ENCODE measurements at places on chromosomes 12 and 14.

DNA sequence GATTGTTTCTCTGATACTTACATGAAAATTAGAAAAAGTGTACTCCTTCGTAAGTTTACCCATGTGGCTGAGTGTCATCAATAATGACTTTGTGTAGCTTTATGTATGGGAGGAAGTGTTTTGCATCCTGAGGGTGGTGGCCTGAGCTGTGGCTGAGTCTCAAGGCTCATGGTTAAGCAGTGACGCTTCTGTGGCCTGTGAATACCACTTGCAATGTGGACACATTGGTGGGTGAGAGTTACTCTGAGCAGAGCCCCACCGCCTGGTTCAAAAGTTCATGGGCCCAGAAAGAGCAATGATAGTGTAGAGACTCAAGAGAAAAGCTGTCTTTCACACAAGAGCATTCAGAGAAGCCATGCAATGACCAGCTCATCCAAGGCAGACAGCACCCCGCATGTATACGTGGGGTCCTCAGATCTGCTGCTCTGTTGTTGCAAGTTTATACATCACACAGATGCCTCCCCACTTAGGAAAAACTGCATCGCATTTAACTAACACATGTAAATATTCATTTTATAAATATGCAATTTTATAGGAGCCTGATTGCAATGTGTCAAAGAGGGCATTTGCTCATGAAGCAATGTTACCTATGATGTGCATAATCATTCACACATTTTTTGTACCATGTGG lies 55.1 kb upstream of the FRMD6 start:
- no peak for DNase-seq

- no peak for DNase-seq
Measured at GRCh38 chr12:91948504-91948903, 197.1 kb downstream of the BTG1 start.

DNA sequence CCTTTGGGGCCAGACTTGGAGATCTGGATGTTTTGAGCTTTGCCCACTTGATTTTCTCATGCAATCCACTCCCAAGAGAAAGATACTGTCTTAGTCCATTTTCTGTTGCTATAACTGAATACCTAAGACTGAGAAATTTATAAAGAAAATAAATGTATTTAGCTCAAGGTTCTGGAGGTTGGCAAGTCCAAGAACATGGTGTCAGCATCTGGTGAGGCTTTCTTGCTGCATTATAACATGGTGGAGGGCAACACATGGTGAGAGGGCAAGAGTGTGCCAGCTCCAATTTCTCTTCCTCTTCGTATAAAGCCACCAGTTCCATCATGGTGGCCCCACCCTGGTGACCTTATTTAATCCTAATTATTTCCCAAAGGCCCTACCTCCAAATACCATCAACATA lies 39.6 kb upstream of the NFKBIA start:
- DNase-seq: no peak

GRCh38 chr12:132454933-132455418 lies 35.0 kb upstream of the FBRSL1 start:
- no peak for DNase-seq

- DNase-seq: peak; percentile 89
Measured at GRCh38 chr14:58571769-58572472, 65.8 kb upstream of the DACT1 start.

DNA sequence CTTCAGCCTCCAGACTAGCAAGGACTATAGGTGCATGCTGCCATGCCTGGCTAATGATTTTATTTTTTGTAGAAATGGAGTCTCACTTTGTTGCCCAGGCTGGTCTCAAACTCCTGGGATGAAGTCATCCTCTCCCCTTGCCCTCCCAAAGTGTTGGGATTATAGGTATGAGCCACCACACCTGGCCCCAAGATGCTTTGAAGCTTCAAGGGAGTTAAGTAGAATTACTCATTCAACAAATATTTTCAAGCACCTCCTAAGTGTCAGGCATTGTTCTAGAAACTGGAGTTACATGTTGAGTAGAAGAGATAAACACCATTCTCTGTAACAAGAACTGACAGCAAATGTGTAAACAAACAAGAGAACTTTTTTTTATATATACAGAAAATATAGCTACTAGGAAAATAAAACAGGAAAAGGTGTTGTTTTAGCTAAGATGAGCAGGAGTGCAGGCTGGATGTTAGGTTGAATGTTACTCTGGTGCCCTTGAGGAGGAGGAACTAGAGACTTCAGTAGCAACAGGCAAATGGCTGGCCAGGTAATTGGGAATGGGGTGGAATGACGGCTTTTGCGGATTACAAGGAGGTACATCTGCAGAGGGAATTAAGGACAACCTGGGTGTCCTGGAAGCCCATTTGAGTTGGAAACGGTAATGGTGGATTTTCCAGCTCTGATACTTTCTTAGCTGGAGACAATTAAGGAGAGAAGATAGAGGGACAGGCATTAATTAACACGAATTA lies 32.0 kb upstream of the CFAP54 start:
- no peak for DNase-seq

GRCh38 chr14:25090716-25091454 lies 40.9 kb upstream of the STXBP6 start:
- DNase-seq: peak; percentile 66

GRCh38 chr12:3003357-3003992 lies 44.3 kb downstream of the TEAD4 start:
- no peak for DNase-seq

- peak; percentile 37 for DNase-seq
Measured at GRCh38 chr12:6605421-6606330, 1.5 kb downstream of the CHD4 start.

- no peak for DNase-seq
Measured at GRCh38 chr14:97704316-97704885, 907.2 kb downstream of the VRK1 start.

DNA sequence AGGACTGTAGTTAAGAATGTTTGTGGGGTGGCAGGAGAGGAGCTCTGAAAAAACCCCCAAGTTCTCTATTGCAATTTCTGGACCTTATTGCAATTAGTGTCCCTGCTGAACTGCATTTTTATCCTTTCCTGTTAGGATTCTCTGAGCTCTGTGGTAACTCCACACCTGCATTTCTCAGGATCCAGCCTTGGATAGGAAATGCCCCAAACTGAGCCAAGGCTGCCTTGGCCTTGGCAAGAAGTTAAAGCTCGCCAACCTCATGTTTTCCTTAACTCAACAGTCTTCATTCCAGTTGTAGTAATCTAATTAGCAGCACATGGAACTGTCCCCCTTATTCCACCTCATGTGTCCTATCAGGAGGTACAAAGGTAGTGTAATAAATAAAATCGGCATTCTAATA lies 66.5 kb downstream of the C12orf75 start:
- DNase-seq: no peak

- DNase-seq: peak; percentile 80
Measured at GRCh38 chr12:66409195-66409871, 107.0 kb downstream of the HELB start.

- peak; percentile 33 for DNase-seq
Measured at GRCh38 chr12:53071591-53072551, 7.3 kb downstream of the SPRYD3 start.

DNA sequence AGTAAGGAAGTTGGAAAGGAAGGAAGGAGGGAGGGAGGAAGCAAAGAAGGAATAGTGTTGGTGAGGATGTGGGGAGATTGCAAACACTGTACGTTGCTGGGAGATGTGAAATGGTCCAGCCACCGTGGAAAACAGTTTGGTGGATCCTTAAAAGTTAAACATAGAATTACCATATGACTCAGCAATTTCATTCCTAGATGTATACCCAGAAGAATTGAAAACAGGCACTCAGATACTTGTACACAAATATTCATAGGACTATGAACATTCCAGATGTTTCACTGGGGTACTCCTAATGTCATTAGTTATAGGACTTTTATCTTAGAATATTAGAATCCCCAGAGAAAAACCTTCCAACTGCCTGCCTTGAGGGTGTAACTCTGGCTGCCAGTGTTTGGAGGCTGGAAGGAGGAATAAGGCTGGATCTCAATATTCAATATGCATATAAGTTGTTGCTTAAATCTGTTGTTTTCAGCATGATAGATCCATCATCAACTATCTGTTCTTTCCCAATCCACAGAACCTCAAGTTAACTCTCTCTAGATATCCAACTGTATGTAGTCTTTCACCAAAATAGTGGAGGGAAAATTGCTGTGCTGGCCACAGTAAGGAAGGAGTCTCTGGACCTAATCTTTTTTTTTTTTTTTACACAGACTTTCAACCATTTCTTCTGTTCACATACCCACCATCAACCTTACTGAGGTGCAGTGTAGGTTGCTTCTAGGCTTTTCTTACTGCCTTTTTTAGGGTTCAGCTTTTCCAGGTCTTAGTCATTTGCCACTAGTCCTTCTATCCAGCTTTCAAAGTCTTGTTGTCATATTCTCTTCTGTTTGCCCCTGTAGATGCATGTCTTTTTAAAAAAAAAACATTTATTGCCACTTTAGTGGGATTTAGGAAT lies 94.5 kb downstream of the DNAI7 start:
- DNase-seq: no peak

DNA sequence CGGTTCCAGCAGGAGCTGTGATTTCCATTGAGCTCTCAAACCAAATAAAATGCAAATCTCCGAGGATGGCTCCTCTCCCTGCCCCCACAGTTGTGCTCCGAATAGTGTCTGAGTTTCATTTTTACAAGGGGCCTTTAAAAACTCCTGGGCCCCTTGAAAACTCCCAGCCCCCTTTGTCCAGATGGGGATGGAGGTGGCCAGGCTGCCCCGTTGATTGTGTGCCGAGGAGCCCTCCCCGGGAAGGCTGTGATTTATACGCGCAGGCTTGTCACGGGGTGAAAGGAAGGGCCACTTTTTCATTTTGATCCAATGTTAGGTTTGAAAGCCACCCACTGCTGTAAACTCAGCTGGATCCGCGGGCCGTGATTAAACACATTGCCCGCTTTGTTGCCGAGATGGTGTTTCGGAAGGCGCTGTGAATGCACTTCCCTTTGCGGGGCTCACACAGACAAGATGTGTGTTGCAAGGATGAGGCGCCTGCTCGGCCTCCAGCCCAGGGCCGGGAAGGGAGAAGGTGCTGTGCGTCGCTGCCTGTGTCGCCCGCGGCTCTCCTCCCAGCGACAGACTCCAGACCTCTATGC lies 98.8 kb downstream of the TMEM132C start:
- no peak for DNase-seq

- peak; percentile 51 for DNase-seq
Measured at GRCh38 chr12:90037740-90038139, 329.1 kb upstream of the ATP2B1 start.

DNA sequence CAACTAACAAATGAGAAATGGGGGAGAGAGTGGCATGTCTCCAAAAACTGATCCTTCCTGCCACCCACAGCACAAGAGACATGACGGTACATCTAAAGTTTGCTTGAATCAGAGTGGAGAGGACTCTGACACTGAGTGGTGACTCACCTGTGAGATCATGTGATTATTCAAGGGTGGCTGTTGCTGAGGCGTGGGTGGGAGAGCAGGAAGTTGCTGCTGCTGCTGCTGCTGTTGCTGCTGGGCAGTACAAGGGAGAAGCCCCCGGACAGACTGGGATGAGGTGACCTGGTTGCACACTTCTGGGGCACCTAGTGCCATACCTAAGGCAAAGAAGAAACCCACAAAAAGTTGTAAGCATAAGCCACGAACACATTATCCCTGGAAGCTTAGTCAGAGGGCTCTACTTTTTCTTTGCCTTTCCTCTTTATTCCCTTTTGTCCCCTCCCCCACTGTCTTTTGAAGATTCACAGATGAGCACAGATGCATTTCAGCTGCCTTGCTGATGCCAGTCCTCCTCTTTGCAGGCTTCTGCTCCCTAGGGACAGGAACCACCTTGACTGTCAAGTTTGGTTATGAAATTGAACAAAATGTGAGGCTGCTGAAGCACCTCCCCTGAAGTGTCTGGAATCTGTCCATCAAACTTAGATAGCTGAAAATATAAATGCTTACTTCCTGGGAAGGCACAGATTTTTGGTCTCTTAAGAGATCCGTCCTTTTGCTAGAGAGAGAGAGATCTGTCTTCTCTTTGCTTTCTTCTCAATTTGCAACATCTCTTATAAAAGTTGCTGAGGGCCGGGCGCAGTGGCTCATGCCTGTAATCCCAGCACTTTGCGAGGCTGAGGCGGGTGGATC lies 29.4 kb upstream of the STAC3 start:
- DNase-seq: peak; percentile 99

GRCh38 chr12:120230974-120231315 lies 30.0 kb upstream of the RPLP0 start:
- no peak for DNase-seq

- DNase-seq: no peak
Measured at GRCh38 chr14:98146416-98146815, 1125.6 kb downstream of the BCL11B start.

GRCh38 chr14:94483071-94483451 lies 7.1 kb upstream of the SERPINA9 start:
- no peak for DNase-seq

- no peak for DNase-seq
Measured at GRCh38 chr14:103312006-103312635, 21.9 kb upstream of the EIF5 start.

- DNase-seq: peak; percentile 96
Measured at GRCh38 chr14:53516261-53516774, 363.2 kb upstream of the DDHD1 start.

DNA sequence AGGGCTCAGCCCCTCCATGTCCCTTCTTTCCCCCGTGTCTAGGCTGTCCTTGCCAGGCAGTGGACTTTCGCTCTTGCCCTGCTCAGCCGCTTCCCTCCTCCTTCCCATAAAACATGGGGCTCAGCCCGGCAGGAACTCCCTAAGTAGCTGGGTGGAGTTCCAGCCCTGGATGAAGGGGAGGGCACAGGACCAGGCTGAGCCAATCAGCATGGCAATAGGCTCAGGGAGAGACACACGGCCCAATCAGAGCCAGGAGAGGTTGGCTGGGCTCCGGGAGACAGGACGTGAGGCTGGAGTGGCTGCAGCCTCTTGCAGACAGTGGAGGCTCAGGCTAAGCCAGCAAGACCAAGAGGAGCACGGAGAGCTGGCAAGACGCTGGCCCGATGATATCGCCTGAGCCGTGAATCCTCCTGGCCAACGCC lies 54.3 kb downstream of the GALNT9 start:
- DNase-seq: peak; percentile 20

DNA sequence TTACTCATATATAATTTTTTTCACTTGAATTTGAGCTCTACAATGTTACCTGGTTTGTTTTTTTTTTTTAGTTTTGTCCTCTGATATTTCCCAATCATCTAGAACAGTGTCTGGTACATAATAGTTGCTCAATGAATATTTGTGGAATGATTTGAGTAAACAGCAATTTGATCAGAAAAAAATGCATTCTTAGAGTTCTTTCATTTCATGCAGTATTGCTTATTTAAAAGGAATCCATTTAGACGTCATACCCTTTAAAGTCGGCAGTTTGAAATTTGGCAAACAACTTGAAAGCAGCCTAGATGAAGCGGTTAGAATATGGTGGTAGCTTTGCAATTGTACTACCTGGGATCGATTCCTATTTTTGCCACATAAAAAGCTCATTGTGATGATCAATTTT lies 140.0 kb downstream of the PDE3A start:
- peak; percentile 75 for DNase-seq

- peak; percentile 41 for DNase-seq
Measured at GRCh38 chr12:47838286-47838931, 18.7 kb upstream of the HDAC7 start.

GRCh38 chr12:88141425-88141773 lies 489 bp downstream of the CEP290 start:
- no peak for DNase-seq

DNA sequence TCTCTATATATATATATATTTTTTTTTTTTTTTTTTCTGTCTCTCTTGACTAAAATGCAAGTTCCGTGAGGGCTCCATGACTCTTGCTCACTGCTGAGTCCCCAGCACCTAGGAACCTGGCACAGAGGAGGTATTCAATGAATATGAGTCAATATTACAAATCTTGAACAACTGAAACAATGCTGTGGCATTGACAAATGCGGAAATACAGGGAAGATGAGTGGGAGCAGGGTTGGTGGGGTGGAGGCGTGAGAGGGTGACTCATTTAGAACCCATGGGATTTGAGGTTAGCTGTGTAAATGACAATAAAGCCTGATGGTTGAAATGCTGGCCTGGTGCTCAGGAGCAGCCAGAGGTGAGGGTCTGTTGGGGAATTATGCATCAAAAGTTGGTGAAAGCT lies 121.7 kb upstream of the FUT8 start:
- DNase-seq: peak; percentile 85
